ENCODE measurements at places on chromosomes 3 and 15.

DNA sequence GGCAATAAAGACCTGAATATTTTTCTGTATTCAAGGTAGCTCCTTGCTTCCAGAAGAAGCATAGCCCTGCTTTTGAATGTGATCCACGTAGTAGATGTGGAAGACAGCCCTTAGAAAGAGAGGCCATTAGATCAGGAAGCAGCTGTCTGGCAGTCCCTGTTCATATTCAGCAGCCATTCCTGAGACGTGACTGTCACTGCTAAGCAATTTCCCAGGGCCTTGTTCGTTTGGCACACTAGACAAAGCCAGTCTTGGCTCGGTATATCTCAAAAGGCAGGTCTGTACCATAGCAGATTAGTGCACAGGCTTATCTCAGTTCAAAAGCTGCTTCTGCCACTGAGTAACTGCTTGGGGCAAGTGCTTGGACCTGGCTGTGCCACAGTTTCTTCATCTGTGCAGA lies 287.8 kb upstream of the MCTP2 start:
- DNase-seq, result no peak

- DNase-seq, result no peak
Measured at GRCh38 chr3:194284351-194284750, 66.8 kb downstream of the CPN2 start.

DNA sequence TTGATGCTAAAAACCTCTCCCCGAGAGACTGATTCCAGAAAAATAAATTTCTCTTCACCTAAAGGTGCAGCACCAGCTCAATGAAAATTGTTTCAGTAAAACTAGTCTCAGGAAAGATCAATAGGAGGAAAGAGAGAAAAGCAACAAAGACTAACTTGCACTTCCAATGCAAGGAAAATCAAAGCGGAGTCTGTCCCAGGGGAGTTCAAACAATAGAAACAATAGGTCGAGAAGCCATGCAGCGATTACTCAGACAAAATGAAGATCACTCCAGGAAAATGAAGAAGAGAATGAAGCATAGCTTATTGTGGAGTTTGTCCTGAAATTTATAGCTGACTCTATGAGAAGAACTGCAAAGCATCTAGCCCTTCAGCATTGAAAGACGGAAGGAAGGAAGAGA lies 105.1 kb upstream of the FRMD4B start:
- DNase-seq, result no peak

DNA sequence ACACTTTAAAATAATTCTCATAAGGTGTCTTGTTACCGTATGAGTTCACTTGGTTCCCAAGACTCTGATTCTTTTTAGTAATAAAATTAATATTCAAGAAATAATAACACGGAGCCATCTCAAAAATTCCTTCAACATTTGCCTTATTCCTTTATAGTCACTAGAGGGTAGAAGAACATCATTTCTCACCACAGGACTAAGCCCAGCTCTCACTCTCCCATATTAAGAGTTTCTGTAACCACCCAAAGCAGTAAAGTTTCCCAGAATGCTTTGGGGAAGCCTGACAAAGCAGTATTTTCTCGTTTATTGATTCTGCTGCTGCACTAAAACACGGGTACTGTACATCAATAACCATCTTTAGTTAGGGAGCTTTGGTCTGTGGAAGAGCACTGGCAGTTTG lies 114.9 kb downstream of the MCTP2 start:
- peak; percentile 3 for DNase-seq

DNA sequence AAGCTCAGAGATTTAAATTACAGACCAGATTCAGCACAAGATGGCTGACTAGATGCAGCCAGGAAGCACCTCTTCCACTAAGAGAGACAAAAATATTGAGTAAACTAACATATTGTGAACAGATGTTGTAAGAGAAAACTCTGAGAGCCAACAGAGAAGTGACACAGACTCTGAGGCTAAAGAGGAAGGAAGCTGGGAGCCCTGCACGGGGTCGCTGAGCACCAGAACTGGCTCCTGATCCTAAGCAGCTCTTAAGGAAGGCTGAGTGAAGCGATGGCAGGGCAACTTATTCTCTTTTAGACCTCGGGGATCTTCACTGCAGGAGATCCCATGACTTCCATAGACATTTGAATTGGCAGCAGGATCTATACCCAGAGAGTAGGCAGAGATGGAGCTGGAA lies 578.0 kb upstream of the GRM7 start:
- no peak for DNase-seq

DNA sequence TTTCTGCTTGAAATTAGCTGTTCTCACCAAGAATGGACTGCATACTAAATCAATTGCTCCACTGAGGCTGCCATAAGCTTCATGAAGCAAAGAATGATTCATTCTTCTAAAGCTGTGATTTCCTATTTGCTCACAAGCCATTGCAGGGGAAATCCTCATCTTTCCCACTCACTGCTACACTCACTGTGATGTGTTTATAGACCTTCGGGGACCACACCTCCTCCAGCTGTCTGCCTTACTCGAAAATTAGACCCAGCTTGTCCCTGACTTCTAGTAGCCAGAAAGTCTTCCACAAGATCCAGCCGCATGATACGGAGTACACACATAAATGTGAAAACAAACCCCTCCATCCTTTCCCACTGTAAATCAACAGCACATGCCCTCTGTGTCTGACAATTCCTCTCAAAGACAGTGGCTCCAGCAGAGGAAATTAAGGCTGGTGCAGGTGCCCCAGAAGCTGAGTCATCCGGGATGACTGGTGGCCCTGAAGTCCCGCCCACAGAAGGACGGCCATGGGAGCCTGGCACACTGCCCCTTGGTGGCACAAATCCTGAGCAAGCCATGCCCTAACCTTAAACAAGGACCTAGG lies 172.0 kb downstream of the STT3B start:
- DNase-seq, result peak; percentile 68

- DNase-seq, result no peak
Measured at GRCh38 chr3:130606336-130606735, 89.4 kb downstream of the COL6A6 start.

GRCh38 chr15:101723171-101723873 lies 951 bp downstream of the TARS3 start:
- DNase-seq, result peak; percentile 64

DNA sequence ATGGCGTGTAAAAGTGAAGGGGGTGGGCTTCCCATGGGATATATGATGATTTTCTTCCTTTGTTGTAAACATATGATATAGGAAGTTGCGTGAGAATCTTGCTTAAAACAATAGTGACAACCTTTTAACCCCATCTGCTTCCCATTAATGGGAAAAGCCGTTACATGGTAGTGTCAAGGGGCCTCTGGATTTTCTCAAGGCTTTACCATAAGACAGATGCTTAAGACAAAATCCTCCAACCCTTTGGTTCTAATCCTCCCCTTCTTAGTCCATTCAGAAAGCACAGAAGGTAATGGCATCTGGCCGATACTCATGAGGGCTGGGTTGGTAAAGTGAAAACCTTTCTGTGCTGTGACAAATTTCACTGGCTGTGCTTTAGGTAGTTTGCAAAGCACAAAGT lies 25.0 kb downstream of the DPH3 start:
- no peak for DNase-seq

GRCh38 chr15:76941636-76942035 lies 10.1 kb downstream of the RCN2 start:
- DNase-seq, result no peak

- no peak for DNase-seq
Measured at GRCh38 chr3:88434001-88434400, 284.2 kb downstream of the C3orf38 start.

- no peak for DNase-seq
Measured at GRCh38 chr3:39064646-39065045, 12.8 kb downstream of the WDR48 start.

GRCh38 chr3:47877290-47877689 lies 74.4 kb downstream of the DHX30 start:
- no peak for DNase-seq

DNA sequence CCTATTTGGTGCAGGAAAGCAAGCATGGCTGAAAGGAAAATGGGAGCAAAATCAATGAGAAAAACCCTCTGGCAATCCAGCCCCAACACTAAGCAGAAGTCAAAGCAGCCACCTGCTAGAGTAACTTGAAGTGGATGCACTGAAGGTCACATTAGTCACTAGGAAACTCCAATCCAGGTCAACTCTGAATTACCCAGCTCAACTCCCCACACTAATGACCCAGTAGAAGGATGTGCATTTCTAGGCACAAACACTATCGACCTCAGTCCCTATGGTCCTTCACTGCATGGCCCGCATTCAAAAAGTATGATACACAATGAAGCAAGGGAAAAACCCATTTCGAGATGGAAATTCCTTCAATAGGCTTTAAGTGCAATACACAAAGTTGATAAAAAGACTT lies 80.6 kb downstream of the RAD18 start:
- no peak for DNase-seq

DNA sequence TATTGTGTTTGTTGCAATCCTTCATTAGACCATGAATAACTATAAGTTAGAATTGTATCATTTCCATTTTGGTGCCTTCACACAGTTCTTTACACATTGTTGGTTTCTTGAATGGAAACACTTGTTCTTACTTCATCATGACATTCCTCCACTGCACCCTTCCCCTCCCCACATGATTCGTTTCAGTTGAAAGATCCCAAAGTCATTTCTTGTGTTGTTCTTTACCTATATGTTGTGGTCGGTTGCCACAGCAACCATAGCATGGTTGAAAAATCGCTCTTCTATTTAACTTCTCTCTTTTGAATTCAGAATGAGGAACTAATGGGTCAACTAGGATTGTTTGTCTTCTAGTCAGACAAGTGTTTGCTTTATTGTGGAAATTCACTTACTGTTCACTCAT lies 103.3 kb downstream of the IL1RAP start:
- DNase-seq, result no peak

- DNase-seq, result peak; percentile 95
Measured at GRCh38 chr3:57974796-57975388, 33.3 kb upstream of the FLNB start.

DNA sequence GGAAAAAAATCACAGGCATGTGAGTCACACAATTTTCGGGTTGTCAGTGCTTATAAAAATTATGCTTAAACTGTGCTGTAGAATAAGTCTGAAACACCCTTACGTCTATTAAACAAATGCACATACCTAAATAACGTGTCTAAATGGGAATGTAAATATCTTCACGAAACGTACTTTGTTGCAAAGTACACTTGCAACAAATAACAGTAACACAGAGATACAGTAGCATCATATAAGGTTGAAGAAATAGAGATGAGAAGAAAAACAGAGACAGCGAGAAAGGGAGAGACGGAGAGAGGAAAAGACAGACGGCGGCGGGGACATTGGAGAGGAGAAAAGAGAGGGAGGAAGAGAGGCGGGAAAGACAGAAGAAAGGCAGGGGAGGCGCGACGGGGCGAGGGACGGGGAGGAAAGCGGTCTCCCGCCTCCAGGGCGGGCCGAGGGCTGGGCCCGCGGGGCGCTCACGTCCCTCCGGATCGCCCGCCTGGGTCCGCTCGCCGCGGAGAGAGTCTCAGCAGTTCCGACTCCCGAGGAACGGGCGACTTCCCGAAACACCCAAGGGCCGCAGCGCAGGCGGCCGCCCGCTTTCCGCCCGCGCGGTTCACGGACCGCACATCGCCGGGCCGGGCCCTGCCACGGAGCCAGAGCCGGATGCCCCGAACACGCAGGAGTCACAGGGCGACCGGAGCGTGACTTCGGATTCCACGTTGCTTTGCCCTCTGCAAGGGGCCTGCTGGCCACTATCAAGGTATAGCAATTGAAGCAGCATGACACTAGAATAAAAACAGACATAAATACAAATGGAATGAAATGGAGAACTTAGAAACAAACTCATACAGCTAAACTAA lies 153.4 kb downstream of the LMLN start:
- no peak for DNase-seq

- no peak for DNase-seq
Measured at GRCh38 chr3:141412936-141413354, 44.6 kb downstream of the ZBTB38 start.

DNA sequence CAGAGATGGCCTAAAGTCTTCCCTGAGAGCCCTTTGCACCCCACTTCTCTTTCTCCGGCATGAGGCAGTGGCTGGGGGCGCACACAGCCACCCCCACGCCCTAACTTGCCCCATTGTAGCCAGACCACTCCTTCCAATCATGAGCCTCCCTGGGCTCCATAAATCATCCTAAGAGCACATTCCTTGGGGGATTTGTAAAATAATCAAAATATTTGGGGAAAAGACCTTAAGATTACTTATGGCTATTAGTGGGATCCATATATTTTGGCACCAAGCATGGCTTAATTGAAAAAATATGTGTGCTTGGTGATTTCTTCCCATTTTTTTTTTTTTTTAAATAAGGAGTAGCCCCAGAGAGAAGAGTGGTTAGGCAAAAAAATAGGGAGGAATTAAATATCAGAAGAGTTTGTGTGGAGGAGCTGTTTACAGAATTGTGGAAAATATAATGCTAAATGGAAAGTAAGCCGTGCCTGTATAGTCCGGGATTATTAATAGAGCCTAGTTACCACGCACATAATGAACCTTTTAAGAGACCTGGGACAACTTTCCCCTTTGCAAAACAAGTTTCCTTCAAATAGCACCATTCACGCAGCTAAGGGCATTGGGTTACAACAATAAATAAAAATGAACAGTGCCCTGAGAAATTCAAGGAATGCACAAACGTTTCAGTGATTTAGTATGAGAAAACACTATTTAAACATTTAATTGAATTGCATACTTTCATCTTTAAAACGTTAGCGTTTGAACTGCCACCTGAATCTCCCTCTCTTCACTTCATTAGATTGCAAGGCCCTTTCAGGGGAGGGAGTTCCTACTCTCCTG lies 46.1 kb downstream of the SMAD6 start:
- no peak for DNase-seq

GRCh38 chr15:67167091-67167490 lies 87.4 kb downstream of the AAGAB start:
- no peak for DNase-seq

GRCh38 chr3:177351757-177352158 lies 154.5 kb upstream of the TBL1XR1 start:
- DNase-seq, result no peak

DNA sequence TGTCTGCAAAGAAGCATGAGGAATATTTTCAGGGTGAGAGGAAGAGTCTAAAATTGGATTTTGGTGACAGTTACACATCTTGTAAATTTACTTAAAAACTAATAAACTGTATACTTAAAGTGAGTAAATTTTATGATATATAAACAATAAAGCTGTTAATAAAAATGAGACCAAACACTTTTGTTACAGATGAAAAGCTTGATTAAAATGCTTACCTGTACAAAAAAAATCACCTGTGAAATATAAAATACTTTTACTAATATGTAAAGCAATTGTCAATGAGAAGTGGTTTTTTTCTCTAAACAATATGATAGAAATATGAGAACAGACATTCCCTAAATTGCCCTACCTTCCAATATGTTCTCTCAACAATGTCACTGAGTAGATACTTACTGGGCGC lies 27.2 kb upstream of the CPB1 start:
- no peak for DNase-seq

DNA sequence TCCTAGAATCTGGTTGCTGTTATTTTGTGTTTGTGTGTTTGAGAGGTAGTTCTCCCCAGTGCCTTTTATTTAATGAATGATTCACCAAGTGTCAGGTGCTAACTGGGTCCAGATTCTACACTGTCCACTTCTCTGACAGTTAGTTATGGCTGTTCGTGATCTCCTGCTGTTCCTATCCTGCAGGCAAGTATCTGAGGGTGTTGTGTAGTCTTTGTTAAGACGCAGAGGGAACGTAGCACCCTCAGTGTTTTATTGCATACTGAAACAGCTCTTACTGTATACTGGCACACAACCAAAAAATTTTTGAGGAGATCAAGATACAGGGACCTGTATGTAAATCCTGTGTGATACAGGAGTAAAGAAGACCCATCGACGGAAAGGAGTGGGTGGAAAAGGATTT lies 1271.3 kb downstream of the ROBO1 start:
- DNase-seq, result no peak
